DMS 273 treated with DMSO at 0.1 percent for 48 hours (cell line): ENCODE measurements at places on chromosomes 7 and 10.

- no peak for DNase-seq
Measured at GRCh38 chr10:43138757-43139241, 554 bp downstream of the CSGALNACT2 start.

DNA sequence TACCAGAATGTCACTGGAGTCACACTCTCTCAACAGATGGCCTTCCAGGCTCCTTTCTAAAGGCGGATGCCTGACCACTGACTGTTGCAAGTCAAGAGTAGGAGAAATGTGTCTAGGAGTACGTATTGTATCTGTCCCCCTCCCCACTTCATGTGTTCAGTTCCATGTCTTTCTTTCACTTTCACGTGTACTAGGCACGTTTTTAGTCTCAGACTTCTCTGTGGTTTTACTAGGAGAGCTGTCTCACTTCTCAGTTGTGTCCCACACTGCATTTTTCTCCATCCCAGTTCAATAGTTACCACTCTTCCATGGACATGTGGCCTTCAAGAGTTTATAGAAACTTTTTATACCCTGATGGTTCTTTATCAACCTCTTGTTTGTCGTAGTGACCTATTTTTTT, 893.0 kb downstream of the NRG3 start:
- no peak for DNase-seq

DNA sequence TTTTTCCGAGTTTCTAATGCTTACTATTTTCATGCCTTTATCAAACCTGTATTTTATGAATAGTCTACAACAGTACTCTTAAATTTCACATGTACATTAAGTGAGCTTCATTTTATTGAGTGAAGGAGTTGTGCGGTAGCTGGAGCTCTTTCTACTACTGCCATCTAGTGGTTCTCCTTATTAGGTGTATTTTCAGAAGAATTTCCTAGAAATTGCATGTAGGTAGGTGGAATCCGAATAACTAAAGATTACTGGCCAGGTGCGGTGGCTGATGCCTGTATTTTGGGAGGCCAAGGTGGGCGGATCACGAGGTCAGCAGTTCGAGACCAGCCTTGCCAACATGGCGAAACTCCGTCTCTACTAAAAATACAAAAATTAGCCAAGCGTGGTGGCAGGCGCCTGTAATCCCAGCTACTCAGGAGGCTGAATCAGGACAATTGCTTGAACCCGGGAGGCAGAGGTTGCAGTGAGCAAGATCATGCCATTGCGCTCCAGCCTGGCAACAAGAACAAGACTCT, 38.3 kb downstream of the LRRC72 start:
- DNase-seq, result peak; percentile 47

GRCh38 chr7:123958186-123958703, 33.2 kb downstream of the SPAM1 start:
- no peak for DNase-seq

DNA sequence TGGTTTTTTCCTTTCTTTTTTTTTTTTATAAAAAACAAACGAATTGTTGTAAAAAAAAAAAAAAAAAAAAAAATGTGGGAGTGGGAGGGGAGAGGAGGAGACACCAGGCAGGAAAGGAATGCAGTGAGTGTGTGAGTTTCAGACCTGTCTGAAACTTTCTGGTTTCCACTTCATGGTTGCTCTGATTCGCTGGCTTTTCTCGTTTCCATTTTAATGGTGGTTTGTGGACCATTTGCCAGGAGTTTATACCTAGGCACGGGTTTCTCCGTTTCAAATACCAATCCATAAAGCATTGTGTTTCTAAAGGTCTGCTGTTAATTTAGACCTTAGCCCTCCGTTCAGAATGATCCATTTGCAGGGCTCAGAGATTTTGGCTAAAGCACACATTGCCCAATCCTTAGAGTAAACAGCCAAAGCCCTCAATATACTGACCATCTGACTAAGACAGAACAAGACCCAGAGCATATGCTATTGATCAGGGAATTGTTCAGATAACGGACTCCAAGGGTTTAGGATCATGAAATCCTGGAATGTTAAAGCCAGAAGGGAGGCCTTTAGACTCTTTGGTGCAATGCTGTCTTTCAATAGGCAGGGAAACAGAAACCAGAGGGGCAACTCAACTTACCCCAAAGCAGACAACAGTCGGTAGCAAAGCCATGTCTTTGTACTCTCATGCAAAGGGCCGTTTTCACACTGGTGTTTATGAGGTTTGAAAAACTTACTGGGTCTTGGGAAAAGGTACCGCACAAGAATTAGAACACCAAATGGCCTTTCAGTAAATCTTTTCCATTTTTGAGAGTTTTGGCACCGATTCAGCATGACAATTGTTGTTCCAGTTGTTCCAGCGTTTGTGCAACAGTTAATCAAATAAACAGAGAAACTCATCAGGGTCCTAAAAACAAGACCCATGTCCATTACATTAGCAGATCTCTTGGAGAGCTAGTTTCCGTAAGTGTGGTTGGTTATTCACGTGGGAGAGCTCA, 94.3 kb upstream of the AGBL3 start:
- peak; percentile 43 for DNase-seq

DNA sequence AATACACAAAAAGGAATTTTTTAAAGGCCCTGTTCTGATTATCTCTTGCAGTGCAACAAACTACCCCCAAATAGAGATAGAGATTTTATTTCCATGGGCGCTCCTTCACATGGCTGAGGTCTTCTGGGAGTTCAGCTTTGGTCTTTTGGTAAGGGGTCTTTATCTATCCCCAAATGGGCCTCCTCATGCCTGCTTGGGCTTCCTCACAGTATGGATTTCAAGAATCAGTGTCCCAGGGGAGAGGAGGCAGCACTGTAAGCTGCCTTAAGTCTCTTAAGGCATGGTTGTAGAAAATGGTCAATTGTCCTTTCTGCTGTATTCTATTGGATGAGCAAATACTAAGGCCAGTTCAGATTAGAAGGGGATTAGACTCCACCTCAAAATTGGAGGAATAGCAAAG, 966.2 kb downstream of the TYW1 start:
- DNase-seq, result no peak

DNA sequence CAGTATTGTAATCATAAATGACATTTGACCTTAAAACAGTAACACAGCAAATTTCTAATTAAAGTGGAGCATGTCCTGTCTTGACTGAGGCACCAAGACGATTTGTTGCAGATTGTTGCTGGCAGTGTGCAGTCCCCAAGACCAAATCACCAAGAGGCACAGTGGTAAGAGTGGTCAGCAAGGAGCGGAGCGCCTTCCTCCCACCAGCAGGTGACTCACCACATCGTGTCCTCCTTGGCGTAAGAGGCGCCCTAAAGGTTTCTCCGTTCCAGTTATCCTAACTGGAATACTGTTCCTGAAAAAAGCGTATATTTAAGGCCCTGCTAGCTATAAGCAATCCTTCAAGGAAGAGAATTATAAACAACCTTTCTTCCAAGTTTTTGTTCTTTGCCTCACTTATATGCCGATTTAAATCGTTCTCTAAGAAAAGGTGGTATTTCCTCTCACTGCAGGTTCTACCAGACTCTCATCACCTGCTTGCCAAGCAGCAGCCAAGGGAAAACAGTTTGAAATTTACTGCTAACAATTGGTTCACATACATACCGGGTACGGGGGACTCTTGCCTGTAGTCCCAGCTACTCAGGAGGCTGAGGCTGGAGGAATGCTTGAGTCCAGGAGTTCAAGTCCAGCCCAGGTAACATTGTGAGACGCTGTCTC, 10.7 kb upstream of the REPIN1 start:
- no peak for DNase-seq

DNA sequence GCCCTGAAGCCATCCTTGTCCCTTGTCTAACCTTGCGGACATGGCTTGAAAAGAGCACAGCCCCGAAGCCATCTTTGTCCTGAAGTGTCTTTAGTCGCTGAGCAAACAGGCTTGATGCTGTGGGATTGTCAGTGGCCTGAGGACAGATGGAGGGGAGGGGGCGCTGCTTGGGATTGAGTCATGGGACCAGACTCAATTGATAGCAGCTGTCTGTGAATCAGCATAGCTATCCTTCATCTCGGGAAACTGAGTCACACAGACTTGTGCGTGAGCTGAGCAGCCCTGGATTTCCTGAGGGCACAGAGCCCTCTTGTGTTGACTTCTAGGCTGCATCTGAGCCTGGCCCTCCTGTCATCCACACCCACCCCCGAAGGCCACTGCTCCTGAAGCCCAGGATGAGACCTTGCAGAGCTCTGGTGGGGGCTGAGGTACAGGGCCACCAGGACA, 14.4 kb downstream of the MYO1G start:
- DNase-seq, result no peak

DNA sequence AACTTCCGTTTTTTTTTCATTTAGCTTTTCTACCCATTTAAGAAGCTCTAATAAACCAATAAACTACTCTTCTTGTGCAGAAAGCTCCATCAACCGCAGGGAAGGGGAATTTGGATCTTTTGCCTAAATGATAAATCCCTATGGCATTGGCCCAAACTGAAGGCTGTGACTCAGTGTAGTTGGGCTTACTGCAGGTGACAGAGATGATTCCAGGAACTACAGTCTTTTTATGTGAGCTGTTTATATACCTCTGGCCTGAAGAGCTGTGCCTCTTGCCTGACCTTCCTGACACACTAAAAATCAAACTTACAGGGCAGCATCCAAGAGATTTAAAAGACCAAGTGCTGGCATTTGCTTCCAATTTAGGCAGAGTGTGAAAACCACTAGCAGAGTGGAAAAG, 25.2 kb downstream of the ABCB1 start:
- DNase-seq, result no peak

DNA sequence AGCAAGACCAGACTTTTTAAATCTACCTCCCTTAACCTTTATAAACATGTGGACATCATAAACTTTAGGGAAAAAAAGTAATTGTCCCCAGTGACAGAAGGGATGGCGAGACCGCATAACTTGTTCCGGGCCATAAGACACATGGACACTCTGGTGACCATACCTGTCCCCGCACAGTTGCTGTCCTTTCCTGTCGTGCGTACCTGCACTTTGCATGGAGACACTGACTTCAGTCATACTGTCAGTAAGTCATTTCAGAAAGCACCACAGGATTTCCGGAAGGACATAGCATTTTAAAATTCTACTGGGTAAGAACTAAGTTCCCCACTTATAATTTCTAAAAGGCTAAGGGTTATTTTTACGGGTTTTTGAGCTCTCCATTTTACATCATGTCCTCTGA, 120.9 kb downstream of the CREB5 start:
- DNase-seq, result no peak

GRCh38 chr10:91672021-91672608, 39.2 kb upstream of the PPP1R3C start:
- peak; percentile 87 for DNase-seq

- DNase-seq, result no peak
Measured at GRCh38 chr10:114057855-114058254, 14.2 kb downstream of the ADRB1 start.

GRCh38 chr10:97475936-97476594, 22.2 kb downstream of the MMS19 start:
- no peak for DNase-seq

DNA sequence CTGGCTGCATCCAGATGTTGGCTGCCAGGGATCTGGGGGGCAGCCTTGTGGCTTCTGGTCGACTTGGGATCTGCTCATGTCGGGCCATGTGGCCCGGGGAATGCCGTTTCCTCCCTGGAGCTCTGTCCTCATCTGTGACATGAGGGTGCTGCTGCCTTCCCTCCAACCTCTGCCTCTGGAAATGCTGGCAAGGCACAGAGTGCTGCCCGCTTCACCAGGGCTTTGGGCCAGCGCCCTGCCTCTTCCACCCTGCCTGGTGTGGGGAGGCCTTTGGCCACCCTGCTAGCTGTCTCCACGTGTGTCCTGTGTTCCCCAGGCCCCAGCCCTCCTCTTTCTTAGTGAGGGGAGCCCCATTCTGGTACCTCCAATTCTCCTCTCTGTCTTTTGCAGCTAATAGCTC, 5.8 kb upstream of the SMARCD3 start:
- DNase-seq, result no peak

DNA sequence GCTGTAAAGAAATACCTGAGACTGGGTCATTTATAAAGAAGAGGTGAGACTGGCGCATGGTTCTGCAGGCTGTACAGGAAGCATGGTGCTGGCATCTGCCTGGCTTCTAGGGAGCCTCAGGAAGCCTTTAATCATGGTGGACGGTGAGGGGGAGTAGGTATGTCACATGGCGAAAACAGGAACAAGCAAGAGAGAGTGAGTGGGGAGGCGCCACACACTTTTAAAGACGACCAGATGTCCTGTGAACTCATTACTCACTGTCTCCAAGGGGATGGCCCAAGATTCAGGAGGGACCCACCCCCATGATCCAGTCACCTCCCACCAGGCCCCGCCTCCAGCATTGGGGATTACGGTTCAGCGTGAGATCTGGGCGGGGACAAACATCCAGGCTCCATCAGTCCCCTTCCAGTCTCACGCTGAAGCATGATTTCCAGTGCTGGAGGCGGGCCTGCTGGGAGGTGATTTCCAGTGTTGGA, 3.2 kb downstream of the ZNF316 start:
- no peak for DNase-seq

- DNase-seq, result no peak
Measured at GRCh38 chr10:16280595-16280994, 156.2 kb upstream of the PTER start.

- peak; percentile 31 for DNase-seq
Measured at GRCh38 chr10:91340613-91341362, 69.4 kb upstream of the HECTD2 start.

DNA sequence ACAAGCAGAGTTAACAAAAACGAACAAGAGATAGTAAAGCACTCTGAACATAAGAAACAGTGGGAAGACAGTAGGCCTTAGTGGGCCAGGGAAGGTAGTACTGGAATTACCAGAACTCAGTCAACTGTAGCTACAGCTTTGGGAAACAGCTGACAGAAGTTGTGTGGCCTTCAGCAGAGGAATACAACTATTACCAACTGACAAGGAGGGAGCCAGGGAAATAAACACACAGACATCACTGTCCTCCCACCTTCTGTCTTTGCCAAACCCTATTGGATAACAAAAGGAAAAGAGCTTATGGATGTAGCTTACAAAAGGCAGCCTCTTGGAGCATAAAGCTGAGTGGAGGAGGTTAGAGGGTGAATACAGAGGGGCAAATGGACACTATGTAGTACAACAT, 15.4 kb downstream of the MICU1 start:
- DNase-seq, result no peak

- no peak for DNase-seq
Measured at GRCh38 chr10:11159543-11160215, 142.0 kb downstream of the CELF2 start.

DNA sequence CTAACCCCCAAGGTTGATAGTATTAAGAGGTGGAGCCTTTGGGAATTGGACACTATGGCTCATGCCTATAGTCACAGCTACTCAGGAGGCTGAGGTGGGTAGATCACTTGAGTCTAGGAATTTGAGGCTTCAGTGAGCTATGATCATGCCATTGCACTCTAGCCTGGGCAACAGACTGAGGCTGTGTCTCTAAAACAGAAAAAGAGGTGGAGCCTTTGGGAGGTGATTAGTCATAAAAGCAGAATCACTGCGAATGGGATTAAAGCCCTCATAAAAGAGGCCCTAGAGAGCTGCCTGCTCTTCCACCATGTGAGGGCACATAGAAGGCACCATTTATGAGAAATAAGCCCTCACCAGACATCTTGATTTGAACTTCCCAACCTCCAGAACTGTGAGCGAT, 81.9 kb downstream of the SKAP2 start:
- no peak for DNase-seq
